NCI-H1105 (cell line): ENCODE measurements at places on chromosomes 4 and X.

DNA sequence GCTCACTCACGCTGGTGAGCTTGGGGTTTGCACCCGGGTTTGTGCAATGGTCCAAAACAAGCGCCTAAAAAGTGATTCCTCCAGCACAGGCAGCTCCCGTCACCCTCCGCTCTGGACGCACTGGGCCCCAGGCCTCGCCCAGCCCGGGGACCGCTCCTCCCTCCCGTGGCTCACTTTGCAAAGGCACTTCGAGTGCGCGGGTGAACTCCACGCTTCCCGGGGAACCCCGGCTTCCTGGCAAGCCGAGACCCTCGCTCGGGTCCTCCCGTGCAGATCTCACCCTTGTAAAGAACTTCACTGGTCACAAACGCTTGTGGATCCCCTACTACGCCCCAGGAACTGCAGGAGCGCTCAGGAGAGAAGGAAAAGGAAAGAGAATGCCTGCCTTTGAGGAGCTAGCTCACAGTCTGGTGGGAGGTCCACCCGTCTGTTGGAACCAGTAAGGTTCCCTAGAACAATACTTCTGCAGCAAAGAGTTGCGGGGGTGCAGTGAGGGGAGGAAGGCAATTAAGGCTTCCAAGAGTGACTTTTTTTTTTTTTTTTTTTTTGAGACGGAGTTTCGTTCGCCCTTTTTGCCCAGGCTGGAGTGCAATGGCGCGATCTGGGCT is at the start of gene CTPS2:
Gene CTPS2 (minus strand): TSS at position 122 of the 608 bp plus-strand sequence. CDS start 9,767 bp downstream, outside the sequence.
- DNase-seq = peak; percentile 16

DNA sequence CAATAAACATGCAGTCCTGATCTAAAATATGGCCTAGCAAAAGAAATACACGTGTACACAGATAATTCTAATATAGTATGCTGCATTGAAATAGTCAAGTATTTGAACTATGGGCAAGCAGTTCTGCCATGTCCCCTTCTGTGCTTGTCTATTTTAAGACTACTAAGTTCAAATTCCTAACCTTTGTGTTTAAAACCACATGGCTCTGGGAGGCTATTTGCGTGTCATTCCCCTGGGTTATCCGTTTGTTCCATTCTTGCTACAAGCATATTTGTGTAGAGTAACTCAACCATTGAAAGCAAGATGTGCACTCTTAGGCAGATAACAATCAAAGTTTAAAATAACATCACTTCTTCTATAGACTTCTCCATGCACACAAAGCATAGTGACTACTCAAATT is 25.4 kb upstream of the TBC1D1 start:
- DNase-seq = no peak

DNA sequence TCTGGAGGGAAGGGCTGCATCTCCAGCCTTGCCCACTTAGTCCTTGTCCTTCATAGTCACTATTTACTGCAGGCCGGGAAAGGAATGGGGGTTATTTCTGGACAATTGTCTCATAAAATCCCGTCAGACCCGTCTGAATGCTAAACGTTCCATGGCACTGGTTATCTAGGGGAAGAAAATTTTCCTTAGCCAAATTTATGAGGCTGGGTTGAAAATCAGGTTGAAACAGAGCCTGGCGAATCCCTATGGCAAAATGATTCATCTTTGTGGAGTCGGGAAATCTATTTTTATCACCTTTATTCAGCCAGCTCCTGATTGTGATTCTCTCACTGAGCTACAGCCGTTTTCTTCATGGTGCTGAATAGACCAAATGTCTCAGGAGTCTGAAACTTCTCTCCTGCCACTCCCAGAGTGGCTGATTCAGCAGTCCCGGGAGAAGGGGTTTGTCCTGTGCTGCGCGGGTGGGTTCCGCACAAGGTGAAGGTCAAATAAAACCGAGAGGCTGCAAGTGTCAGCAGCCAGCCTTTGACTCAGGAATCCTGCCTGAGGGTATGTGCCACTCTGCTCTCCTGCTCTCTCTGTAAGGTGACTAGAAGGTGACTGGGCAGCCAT is 1.0 kb downstream of the LIMCH1 start:
- no peak for DNase-seq

- no peak for DNase-seq
Measured at GRCh38 chrX:134885336-134886001, 105.3 kb upstream of the SMIM10 start.

GRCh38 chr4:56215901-56216300 is 171.4 kb downstream of the AASDH start:
- DNase-seq = no peak

DNA sequence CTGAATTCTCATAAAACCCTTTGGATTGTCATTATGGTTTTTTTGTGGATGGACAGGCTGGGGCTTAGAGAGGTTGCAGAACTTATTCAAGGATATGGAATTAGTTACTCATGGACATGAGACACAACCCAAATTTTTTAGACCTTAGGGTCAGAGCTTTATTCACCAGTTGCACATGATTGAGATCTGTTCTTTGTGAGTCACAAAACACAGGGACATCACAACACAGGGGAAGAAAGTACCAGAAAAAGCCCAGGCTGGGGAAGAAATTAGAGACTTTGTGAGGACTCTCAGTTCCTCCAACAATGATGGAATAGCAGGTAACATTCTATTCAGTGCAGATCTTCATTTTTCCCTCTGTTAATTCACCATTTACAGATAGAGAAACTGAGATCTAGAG is 602.4 kb upstream of the CPEB2 start:
- DNase-seq = no peak
